ENCODE measurements at places on chromosomes 1 and 21. TPM values are rescaled to one million over a fixed set of nuclear protein-coding genes. Genes with fewer than 3 reads are reported as not detected.

The PAQR6 gene
- 0.33 TPM for total RNA-seq

The CA14 gene
- not detected for total RNA-seq

The ZSWIM5 gene
- 0.77 TPM for total RNA-seq

The SVBP gene
- 21.6 TPM for total RNA-seq

The BNIPL gene
- total RNA-seq, result 0.33 TPM

The UMODL1 gene
- total RNA-seq, result not detected

The MCL1 gene
- 233 TPM for total RNA-seq

The CFHR1 gene
- total RNA-seq, result 0.50 TPM

The NHLH1 gene
- not detected for total RNA-seq

The AMPD1 gene
- total RNA-seq, result not detected

The C1QB gene
- not detected for total RNA-seq

The CRYAA gene
- total RNA-seq, result not detected

The FCGR3A gene
- total RNA-seq, result not detected

The RIPK4 gene
- total RNA-seq, result under 0.01 TPM

The CLEC20A gene
- total RNA-seq, result not detected

The EFCAB14 gene
- 35.3 TPM for total RNA-seq

The HS2ST1 gene
- 24.7 TPM for total RNA-seq

The OR2G6 gene
- not detected for total RNA-seq

The SEC16B gene
- total RNA-seq, result 1.0 TPM

The GJA9 gene
- total RNA-seq, result not detected

The KRTAP6-2 gene
- not detected for total RNA-seq

The SPATA17 gene
- 0.77 TPM for total RNA-seq

The EYA3 gene
- total RNA-seq, result 11.3 TPM

The IQGAP3 gene
- total RNA-seq, result 1.3 TPM

The C1orf226 gene
- total RNA-seq, result under 0.01 TPM

The C1orf115 gene
- total RNA-seq, result 3.3 TPM

The VCAM1 gene
- 14.9 TPM for total RNA-seq

The EPS8L3 gene
- total RNA-seq, result not detected

The ST6GALNAC3 gene
- 0.51 TPM for total RNA-seq

The CITED4 gene
- 2.6 TPM for total RNA-seq
